ENCODE measurements at places on chromosomes 3 and 15.
A peak's percentile ranks its signal among the peaks of the same experiment; 100 is the strongest.

DNA sequence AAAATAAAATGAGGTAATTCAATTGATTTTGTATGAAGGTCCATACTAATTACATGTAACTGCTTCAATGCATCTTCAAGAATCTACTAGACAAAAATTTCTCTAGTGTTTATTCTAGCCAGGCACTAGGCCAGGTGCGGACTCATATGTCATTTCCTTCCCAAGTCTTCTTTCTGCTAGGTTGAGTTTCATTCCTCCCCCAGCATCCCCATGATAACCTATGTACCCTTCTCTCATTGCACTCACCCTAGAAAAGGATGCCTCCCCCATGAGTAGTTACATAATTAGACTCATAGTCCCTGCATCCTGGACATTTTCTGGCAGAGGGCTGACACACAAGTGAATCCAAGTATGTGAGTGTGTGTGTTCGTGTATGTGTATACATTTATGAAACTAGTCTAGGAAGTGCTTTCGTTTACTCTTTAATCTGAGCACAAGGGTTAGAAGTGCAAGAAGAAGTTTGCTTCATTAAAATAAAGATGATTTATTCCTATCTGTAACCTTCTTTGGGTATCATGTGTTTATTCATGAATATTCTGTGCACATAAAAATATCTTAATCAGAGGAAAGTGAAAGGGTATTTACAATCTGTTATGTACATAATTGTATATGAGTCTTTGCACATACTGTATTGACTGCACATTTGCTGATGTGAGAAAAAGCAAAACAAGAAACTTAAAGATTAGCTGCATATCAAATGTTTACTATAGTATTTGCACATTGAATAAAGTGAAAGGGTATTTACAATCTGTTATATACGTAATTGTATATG lies 585.6 kb upstream of the ZNF717 start:
- no peak for DNase-seq

DNA sequence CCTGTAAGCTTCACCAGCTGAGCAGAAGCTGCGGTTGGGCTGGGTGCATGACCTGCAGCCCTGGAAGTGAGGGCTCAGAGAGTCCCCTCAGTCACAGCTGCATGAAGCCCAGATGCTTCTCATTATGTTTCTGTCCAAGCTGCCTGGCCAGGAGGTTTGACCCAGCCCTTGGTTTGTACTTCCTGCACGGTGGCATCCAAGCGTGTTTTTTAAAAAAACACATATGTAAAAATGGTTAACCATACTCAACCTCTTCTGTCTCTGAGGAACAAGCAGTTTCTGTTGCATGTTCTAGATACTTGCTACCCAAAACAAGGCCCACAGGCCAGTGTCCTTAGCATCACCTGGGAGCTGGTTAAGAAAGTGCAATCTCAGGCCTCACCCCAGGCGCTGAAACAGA lies 76.0 kb upstream of the ATP10A start:
- DNase-seq: no peak

DNA sequence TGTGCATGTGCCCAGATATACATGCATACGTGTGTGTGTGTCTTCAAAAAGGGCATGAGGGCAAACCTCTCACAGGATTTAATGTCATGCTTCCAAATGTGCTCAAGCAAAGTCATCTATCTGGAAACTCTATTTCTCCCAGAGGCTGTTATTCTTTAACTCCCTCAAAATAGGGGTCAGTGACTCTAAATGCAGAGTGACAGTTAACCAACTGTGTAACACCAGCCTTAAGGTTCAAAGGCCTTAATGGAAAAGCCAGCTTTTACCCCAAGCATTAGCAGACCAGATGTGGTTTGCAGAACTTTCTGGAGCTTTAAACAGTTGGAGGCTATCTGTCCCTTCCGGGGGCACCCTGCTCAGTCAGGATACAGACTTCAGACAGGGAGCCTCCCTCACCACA lies 70.4 kb upstream of the SLC7A14 start:
- no peak for DNase-seq

DNA sequence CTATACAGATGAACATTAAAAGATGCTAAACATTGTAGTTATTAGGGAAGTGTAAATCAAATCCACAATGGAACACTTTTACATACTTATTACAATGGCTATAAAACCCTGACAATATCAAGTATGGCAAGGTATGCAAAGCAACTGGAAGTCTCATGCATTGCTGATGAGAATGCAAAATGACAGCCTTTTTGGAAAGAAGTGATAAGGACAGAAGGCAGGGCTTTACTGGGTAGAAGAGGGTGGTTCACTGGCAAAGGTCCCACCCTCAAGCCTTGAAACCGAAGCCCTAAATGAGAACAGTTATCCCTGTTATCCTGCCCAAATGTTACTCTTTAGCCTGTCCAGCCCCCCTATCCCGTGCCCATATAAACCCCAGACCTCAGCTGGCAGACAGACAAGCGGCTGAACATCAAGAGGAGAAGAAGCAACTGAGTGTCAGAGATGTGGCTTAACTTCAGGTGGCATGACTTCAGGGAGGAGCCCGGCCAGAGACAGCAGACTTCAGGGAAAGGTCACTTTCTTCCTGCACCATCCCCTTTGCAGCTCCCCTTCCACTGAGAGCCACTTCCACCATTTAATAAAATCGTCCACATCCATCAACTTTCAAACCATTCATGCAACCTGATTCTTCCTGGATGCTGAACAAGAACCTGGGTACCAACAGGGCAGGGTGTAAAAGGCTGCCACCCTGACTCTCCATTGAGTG lies 732 bp upstream of the GCSAM start:
- no peak for DNase-seq

- DNase-seq: no peak
Observed at GRCh38 chr3:67870477-67870876, 216.1 kb upstream of the SUCLG2 start.

DNA sequence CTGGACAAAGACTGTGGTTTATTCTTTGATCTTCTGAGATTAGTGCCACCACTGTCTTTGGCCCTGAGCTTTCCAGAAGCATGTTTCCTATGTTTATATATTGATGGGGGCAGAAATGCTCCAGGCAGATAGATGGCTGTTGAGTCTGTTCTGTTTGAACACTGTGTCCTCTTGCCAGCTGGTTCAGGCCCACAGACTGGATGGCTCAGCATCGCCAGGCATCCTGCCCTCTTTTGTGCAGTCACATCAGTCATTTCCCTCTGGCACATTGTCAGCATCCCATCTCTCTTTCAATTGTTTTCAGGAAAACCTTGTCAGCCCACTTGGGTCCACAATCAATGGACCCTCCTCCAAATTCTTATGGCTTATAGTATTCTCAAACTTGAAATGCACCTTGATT lies 141.2 kb downstream of the NEK11 start:
- no peak for DNase-seq

GRCh38 chr3:124519591-124520194 lies 210.6 kb upstream of the UMPS start:
- no peak for DNase-seq

DNA sequence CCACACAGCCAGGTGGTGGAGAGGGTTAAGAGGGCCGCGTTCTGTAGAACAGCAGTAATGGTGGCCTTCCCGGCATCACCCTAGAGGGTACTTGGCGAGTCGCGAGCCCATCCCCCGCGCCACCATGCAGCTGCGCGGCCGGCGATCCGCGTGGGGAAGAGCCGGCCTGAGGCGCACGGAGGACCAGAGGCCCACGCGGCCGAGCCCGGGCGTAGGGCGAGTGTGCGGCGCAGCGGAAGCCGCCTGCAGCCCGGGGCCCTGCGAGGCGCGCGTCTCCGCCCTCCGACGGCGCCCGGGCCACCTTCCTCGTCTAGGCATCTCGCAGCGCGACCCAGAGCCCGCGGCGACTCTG lies 423 bp downstream of the TKT start:
- no peak for DNase-seq

- no peak for DNase-seq
Observed at GRCh38 chr3:9879830-9880549, at the start of gene CIDEC. Gene CIDEC (minus strand): TSS chr3:9880253. CDS start chr3:9878486, 1,767 bp downstream.

- no peak for DNase-seq
Observed at GRCh38 chr15:28885630-28886430, at the start of gene APBA2. Gene APBA2 (plus strand): TSS chr15:28885974. CDS start chr15:29053885, 167,911 bp downstream.

- no peak for DNase-seq
Observed at GRCh38 chr3:10561946-10562560, 56.7 kb upstream of the ATP2B2 start.

DNA sequence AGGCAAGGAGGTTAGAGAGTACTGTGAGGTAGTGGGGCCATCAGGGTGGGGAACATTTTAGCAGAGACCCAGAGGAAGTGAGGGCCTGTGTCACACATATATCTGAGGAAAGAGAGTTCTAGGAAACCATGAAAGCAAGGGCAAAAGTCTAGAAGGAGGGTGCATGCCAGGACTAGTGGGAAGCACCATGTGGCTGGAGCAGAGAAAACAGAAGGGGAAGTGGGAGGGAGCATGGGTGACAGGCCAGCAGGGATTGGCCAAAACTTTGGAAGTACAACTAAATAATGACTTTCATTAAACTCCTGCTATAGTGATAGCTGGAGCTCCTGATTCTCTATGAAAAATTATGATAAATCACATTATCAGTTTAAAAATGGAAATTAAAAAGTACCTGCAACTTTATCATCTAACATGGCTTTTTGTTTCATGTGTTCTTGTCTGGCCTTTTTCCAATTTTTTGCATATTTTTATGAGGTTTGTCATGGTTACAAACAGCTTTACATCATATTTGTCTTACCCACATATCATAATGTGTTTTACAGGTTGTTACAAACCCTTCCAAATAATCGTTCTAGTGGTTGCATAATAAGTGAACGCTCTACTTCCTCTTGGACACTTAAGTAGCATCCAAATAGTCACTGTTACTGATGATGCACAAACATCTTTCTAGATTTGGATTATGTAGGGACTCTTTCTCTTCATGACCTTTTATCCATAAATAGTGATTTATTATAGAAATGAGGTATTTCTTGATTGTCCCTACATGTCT lies 168.3 kb downstream of the NEK10 start:
- no peak for DNase-seq

DNA sequence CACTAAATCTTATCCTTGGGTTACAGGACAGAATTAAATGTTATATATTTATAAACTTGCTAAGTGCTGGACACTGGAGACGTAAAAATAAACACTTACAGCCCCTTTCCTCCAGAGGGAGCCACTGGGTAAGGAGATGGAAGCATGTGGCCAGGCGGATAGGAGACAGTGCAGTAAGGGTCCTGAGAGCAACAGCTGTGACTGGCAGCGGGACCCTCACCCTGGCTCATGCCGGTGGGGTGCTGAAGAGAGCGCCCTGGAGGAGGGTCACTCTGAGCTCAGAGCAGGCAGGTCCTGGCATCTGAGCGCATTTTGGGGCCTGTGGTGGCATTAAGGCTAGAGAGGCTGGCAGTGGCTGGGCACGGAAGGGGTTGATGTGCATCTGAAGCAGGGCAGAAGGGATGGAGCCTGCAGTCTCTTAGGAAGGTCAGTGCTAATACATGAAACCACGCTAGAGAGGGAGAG lies 16.0 kb downstream of the SEC61A1 start:
- peak; percentile 58 for DNase-seq

GRCh38 chr3:26438981-26439884 lies 183.3 kb upstream of the LRRC3B start:
- DNase-seq: no peak

DNA sequence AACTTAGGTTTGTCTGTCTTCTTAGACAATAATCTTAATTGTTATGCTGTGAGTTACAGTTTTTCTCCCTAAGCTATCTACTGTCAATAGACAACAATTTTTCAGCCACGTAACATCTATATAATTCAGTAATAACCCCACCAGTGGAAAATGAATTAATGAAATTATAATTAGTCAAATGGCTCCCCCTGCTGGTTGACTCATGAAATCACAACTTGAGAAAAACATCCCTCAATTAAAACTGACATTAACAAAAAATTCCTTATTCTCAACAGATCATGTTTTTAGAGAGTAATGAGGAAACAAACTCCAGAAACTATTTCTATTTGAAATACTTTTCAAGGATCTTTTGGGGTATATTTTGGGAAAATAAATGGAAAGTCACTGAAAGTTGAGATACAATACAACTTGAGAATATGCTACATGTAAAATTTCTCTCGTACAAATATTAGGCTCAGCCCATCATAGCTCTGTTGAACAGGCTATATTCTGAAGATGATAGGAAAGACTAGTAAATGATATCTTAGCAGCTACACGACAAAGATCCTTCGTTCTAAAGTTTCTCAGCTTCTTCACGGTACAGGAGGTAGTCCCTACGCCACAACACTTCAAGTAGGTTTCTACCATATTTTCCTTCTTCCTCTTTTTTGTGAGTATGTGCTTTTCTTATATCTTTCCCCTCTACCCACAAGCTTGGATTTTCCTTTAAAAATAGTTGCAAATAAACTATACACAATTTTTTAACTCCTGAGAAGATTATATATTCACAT lies 20.7 kb downstream of the PPP1R2 start:
- DNase-seq: no peak

- DNase-seq: no peak
Observed at GRCh38 chr3:49006408-49007067, 653 bp upstream of the WDR6 start.

DNA sequence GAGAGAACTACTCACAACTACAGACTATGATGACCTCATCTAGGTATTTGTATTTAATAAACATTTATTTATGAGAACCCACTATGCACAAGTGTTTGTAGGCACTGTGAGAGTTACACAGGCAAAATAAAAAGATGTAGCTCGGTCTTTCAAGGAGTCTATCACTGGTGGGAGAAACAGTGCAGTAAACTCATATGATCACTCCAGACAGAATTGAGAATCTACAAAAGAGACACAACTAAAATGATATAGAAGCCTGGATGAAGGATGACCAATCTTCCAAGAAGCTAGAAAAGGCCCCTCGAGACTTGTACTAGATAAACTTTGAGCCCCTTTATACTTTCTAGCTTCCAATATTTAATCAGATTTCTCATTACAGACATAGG lies 70.2 kb upstream of the ZBTB20 start:
- DNase-seq: no peak

DNA sequence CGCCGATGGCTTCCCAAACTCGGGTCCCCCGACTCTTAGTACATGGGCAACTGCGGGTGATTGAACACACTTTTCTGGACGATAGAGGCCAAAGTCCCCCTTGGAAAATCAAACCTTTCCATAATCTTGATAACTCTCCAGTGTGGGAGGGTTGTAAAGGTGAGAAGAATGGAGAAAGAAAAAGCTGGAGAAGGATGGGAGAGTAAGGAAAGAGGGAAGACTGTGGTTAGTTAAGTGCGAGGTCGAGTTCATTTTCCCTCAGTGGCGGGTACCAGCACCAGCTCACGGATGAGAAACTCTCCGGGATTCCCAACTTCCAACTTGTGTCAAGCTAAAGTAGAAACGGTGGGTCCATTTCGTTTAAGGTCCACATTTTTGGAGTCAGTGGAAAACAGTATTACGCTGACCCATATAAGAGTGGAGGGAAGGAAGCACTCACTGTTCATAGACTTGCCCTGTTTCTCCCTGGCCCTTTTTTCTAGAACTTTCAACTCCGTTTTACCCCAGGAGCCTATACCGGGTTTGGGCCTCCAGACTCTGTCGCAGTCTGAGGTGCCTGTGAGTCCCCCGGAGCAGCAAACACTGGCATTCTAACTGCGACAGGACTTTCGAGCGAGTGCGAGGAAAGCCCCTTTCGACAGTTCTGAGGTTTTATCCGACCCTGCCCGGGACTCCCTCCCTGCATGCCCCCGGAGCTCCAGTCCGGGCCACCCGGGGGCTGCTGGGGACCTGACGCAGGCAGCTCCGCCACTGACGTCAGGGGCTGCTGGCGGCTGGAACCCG lies 14.8 kb downstream of the ZIC1 start:
- DNase-seq: no peak

Measured in H4 (cell line).